Caudate nucleus (tissue), 63 donors: ENCODE measurements at places on chromosomes 3 and 15.

DNA sequence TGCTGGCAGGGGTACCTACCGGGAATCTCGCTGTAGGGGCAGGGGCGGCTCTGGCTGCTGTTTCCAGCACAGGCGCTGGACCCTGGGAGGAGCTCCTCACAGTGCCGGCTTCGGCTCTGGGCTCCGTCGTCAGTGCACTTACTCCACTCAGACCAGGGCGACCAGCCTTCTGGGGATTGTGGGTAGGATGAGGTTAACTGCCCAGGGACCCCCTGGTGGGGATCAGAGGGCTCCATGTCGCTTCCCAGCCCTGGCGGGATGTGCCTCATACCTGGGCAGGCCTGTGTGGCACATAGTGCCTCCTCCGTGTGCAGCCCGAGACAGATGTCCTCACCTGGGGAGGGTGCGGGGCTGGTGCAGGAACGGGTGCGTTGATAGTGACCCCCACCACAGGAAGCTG lies 115.7 kb downstream of the SEMA5B start:
- DNase-seq = no peak

GRCh38 chr3:12869035-12869621 lies 27.8 kb upstream of the RPL32 start:
- DNase-seq = no peak

DNA sequence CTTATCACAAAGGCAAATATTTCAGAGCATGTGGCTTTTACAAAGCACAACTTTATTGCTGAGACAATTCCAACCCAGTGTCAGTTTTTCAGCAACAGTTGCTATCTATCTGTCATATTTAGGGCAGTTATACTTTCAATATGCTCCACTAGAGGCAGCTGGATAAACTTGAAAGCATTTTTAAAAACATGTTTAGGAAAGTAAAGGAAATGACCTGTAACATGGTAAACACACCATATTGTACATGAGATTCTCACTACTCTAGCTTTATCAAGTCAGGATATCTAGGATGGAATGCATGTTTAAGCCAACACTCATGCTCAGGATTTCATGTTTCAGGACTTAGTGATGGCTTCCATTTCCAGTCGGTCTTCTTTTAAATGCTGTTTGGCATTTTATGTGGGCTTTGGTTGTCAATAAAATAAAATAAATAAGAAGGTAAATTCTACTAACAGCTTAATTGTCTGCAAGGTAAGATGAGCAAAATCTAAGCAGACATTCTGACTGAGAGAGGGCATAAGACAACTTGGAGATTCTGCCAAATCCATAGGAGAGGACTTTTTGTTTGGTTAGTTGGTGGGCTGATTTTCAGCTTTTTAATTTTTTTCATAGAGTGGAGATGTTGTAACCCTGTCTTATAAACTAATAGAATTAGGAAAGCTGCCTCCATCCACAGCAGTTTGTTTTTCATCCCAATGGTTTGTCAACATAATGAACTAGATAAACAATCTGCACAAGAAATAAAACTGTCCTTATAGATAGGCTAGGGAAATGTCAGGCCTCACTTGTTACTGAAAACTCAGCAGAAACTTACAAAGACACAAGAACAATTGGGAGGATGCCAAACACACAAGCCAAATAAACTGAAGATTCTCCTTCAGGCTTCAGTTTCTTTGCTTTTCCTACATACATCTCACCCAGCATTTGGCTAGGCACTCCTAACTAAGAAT lies 63.4 kb upstream of the CPB1 start:
- DNase-seq = no peak

DNA sequence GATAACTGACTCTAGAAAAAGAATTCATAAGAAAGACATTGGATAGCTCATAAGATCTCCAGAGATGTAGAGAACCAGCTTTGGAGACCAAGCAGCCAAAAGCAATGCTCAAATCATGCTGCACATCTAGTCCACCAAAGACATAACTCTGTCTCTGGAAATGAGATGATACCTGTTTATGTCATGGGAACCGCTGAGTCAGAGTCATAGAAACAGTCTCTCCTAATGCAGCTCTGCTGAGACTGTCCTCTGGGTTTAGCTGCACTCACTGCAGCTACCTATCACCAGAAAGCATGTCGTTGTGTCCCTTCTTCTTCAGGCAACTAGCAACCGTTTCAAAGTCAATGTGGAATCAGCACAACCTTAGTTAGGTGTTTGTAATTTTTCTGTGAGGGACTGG lies 218.5 kb upstream of the ROBO1 start:
- DNase-seq = no peak

DNA sequence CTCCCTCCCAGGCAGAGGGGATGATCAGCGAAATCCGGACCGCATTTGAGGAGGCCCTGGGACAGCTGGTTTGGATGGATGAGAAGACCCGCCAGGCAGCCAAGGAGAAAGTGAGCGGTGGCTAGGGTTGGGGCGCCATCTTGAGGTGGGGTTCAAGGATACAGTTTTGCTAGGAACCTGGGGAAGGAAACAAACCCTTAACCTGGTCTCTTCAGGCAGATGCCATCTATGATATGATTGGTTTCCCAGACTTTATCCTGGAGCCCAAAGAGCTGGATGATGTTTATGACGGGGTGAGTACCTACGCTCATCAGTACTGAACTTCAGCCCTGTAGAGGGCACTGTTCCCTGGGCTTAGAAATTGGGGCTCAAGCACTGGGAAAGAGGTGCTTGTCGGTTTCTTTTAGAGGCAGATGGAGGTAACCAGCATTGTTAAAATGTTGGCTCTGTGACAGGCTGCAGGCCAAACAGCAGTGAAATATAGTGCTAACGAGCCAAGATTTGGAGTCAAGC lies 9.6 kb upstream of the PSMD2 start:
- peak; percentile 28 for DNase-seq

DNA sequence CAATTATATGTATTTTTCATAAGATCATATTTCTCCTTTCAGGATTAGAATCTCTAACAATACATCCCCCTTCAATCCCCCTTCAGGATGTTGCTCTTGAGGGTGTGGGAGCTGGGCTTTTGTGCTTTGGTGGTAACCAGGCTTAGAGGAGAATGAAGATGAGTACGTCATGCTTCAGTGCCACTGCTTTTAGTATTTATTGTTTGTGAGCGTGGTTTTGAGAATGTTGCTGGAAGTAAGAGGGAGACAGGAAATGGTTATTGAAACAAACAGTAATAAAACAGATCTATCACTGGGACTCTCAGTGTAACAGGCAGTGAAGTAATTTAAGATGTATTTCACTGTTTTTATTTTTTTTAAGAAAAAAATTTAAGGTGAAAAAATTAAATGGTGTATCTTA lies 35.3 kb downstream of the GBE1 start:
- DNase-seq = no peak

DNA sequence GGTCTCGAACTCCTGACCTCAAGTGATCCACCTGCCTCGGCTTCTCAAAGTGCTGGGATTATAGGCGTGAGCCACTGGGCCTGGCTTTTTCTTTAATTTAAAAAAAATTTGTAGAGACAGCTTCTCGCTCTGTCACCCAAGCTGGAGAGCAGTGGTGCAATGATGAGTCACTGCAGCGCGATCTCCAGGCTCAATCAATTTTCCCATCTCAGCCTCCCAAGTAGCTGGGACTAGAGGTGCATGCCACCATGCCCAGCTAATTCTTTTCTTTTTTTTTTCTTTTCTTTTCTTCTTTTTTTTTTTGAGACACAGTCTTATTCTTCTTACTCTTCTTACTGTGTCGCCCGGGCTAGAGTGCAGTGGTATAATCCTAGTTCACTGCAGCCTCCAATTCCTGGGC lies 19.8 kb downstream of the TUBGCP4 start:
- DNase-seq = no peak

DNA sequence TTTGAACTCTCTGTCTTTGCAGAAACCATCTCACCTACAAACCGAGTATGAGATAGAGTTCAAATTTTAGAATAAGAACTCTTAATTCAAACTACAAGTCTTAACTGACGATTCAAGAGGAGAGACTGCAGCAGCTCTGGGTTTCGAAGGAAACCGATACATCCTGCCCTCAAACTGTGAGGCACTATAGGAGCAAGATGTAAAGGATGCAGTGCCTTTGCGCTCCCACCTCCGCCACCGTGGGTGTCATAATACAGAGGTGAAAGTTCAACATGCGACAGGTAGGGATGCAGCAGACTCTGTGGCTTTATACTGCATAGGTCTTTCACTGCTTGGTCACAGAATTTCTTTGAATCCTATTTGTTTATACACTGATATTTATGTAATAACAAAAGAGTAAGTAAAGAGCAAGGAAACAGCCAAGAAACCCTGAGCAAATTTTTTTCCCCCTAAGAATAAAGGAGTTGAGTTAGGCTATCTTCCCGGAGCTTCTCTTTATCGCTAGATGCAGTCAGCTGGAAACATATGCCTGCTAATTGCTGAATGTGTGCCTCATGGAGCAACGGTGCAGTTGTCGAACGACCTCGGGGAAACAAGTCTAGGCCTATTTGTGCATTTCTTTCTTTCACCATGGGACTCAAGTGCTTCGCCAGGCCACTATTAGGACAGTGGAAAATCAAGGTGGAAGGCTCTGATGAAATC lies 1097.6 kb upstream of the CFAP20DC start:
- no peak for DNase-seq

- no peak for DNase-seq
Observed at GRCh38 chr3:11480663-11481298, 162.9 kb downstream of the VGLL4 start.

GRCh38 chr3:36457667-36458066 lies 77.4 kb downstream of the STAC start:
- DNase-seq = no peak

GRCh38 chr3:187999821-188000220 lies 154.1 kb upstream of the LPP start:
- DNase-seq = no peak

GRCh38 chr3:142450881-142451280 lies 3.0 kb upstream of the XRN1 start:
- no peak for DNase-seq

DNA sequence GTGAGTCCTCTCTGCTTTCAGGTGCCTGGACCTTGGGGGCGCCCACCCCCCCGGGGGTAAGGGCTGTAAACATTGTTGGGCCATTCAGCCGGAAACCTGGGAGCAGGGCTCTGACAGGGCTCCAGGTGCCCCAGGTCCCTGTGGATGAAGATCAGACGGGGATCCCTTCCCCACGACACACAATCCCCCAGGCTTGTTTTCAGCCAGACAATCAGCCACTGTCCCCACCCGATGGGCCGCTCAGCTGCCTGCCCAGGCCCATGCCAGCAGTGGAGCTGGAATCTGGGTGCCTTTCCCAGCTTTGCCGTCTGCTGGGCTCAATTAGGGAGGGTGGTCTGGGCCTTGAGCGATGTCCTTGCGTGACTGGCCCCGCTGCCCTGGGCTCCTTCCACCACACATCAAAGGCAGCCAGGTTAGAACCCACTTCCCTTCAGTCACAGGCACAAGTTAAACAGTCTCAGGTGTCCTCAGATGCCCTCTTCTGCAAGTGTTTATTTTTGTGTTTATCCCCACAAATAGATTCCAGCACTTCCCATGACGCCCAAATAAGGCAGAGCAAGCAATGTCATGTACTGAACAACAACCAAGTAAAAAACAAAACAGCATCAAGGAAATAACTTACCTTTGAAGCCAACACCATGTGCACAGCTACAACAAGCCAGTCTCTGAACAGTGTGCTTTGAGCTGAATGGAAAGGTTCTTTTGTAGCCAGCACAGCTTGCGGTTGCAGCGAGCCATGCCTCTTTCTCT lies 77.0 kb upstream of the ALDH1A3 start:
- no peak for DNase-seq

DNA sequence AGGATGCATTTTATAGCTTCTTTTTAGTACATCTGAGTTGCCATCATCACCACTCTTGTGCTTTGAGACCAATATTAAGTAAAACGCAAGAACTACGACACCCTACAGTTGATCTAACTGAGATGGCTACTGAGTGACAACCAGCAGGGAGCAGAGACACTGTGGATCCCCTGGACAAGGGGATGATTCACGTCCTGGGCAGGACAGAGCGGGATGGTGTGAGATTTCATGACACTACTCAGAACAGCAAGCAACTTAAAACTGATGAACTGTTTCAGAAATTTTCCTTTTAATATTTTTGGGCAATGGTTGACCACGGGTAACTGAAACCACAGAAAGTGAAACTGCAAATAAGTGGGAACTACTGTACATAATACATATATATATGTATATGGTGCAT lies 299.2 kb downstream of the ADAMTS17 start:
- DNase-seq = no peak

GRCh38 chr3:123757281-123757940 lies 126.7 kb downstream of the MYLK start:
- peak; percentile 22 for DNase-seq

DNA sequence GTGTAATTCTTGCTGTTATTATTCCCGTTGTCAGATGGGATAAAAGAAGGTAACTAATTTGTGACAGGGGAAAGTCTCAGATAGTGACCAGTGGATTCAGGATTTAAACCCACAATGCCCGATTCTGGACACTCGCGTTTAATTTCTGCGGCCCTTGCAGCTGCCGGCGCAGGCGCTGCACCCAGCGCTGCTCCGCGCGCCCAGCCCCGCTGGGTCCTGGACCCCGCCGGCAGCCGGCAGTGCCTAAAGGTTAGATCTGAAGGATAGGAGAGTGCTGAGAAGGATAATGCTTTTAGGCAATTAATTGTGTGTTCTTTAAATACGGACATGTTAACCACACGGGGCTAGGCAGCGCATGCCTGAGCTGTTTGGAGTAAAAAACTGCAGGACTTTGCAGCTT lies 3.6 kb upstream of the MKRN3 start:
- DNase-seq = no peak

GRCh38 chr3:77935418-77935817 lies 895.5 kb downstream of the ROBO2 start:
- DNase-seq = no peak

DNA sequence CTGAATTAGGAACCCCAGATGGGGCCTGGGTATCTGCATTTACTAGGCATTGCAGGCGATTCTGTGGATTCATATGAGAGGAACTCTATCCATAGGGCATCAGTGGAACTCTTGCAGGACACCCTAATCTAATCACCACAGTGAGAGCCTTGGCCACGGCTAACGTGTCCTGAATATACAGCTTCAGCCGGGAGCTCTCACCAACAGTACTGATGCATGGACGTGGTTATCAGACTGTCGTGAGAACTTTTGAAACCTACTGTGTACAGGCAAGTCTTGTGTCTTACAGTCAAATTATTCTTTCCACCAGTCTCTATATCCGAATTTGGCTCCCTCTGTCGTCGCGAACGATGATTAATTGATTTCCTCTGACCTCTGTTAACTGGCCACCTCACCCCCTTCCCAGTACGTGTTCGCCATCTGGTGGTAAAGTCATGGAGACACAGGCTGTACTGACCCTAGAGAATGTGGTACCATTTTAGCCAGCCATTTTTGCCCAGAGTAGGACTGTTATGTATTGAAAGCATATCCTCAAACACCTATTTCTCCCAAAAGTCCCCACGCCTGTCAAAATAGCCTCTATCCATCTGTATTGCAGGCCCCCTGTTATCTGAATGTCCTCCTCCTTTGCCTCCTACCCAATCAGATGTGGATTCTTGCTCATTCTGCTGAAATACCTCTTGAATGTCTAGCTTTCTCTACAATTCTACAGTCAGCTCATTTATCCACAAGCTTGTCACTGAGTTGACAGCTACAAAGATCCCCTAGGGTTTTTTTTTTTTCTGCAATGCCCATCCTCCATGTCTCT lies 39.7 kb downstream of the GLDN start:
- DNase-seq = peak; percentile 14

GRCh38 chr3:12798559-12799179 lies 2.2 kb downstream of the CAND2 start:
- DNase-seq = no peak
